ENCODE measurements at places on chromosomes 1 and 21.

GRCh38 chr1:246815693-246816270 lies 91.6 kb downstream of the SCCPDH start:
- no peak for DNase-seq

DNA sequence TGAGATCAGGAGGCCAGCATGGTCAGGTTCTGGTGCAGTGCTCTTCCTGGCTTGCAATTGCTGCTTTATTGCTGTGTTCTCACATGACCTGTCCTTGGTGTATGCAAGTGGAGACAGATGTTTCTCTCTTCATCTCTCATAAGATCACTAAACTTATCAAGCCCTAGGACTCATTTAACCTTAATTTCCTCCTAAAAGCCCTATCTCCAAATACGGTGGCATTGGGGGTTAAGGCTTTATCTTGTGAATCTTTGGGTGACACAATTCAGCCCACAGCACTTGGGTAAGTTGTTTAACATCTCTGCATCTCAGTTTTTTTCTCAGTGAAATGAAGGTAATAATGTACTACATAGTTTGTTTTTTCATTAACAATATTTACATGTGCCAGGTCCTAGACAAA lies 152.4 kb downstream of the RWDD3 start:
- DNase-seq, result no peak

- DNase-seq, result no peak
Measured at GRCh38 chr1:172697534-172698002, 38.7 kb downstream of the FASLG start.

- no peak for DNase-seq
Measured at GRCh38 chr1:42484382-42484781, 21.3 kb downstream of the CCDC30 start.

DNA sequence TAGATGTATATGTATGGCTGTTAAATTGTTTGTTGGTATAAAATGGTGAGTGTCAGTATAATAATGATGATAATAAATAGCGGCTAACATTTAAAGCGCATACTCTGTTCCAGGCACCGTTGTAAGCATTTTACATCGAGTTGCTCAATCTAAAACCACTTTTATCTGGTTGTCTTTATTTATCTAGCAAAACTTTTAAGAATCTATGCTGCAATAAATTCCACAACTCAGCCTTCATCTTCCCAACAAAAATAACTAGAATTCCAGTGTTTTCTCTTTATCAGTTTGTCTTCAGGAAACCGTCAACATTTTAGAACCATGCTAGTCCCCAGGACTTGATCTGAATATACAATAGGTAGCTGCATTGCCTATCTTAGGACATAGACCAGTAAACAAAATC lies 19.3 kb upstream of the SLC16A1 start:
- DNase-seq, result no peak

- DNase-seq, result peak; percentile 77
Measured at GRCh38 chr1:155126556-155127104, 1.0 kb upstream of the EFNA1 start.

DNA sequence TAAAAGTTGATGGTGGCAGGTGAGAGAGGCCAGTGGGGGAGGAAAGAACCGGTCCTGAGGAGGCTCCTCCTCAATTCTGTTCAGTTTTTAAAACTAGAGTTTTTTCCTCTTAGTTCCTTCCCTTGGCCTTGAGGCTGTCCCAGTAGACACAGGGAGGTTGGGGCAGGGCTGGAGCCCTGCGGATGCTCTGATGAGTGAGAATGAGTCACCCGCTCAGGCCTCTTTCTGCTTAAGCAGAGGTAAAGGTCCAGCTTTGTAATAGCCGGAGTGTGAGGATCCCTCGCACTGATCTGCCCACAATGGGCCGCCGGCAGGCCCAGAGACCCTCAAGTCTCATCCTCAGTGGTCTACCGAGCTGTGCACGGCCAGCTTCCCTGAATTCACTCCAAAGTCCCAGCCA lies 49.6 kb upstream of the IRF2BP2 start:
- DNase-seq, result no peak

DNA sequence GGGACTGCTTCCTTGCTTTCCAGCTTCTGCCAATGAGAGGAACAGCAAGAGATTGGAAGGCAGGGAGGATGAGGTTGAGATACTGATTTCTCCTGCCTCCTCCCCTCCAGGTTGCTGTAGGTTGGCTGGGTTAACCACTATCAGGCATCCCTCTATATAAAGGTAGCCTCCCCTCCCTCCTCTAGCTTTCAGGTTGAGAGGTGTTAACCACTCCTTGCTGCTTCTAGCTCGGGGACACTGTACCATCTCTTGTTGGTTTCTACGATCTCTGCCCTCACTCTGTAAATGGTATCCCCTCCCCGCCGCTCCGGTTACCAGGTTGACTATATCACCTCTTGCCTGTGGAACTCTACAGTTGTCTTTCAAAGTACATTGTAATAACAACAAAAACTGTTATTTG lies 16.7 kb downstream of the LPAR3 start:
- DNase-seq, result no peak

DNA sequence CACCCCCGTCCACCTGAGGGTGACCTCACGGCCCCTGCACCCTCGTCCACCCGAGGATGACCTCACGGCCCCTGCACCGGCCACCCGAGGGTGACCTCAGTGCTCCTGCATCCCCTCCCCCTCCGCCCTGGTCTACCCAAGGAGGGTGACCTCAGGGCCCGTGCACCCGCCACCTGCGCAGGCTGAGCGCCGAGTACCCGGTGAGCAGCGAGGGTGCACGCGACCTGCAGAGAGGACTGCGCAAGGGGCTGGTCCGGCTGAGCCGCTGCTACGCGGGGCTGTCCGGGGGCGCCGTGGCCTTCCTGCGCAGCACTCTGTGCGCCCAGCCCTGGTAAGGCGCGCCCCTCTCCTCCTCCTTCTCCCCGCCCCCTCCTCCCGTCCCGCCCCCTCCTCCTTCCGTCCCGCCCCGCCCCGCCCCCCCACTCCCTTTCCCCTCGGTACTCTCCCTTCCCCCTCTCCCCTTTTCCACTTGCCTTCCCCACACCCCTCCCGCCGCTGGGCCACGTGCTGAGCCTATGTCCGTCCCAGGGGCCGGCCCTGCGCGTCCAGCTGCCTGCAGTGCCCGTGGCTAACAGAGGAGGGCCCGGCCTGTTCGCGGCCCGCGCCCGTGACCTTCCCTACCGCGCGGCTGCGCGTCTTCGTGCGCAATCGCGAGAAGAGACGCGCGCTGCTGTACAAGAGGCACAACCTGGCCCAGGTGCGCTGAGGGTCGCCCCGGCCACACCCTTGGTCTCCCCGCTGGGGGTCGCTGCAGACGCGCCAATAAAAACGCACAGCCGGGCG lies 28.4 kb downstream of the TRIM11 start:
- DNase-seq, result peak; percentile 95

DNA sequence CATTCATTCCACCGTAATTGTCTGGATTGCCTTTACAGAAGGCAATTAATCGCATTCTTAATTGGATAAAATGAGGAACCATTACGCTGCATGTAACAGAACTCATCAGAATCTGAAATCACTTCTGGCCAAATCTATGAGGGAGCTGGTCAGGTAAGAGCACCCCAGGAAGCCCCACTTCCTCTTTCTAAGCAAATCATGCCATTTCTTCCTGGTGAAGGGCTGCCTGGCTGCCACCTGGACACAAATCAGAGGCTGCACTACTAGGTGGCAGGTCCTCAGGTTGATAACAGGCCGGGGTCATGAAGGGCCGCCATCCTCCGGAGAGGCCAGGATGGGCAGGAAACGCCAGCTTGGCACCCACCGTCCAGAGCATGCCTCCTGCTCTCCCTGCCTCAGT lies 73.7 kb downstream of the CAPZB start:
- DNase-seq, result no peak

GRCh38 chr1:185319139-185319475 lies 2.1 kb upstream of the IVNS1ABP start:
- DNase-seq, result no peak

- DNase-seq, result no peak
Measured at GRCh38 chr1:118084400-118084799, 100.6 kb downstream of the SPAG17 start.

DNA sequence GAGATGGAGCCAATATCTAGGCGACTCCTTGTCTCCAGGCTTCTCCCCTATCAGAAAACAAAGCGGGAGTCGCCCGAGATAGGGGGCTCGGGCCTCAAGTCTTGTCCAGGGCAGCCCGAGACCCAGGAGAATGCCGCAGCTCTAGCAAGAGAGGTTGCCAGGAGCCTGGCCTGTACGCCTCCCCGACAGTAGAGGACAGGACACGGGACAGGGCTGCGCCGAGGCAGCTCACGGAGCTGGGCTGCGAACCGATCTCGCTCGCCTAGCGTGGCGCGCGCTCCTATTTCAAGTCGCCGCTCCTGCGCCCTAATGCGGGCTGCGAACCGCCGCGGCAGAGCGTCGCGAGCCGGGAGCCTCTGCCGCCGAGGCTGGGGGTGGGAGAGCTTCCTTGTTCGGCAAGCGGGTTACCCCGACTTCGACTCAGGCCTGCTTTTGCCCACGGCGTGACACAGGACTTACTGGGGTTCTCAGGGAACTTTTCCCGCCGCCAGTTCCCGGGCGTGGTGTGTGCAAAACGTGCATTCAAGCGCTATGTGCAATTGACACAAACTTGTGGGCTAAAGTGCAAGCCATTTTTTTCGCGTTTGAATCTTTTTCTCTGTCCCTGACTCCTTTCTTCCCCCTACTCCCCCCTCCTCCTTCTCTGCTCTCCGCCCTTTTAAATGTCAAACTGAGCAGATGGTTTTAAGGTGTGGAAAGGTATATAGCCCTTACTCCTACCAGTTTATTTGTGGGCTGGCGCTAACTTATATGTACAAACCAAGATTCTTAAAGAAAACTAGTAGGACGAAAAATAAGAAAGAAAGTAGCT lies 2.4 kb upstream of the PROX1 start:
- DNase-seq, result peak; percentile 53

GRCh38 chr1:204480515-204480914 lies 14.1 kb downstream of the PIK3C2B start:
- DNase-seq, result no peak

DNA sequence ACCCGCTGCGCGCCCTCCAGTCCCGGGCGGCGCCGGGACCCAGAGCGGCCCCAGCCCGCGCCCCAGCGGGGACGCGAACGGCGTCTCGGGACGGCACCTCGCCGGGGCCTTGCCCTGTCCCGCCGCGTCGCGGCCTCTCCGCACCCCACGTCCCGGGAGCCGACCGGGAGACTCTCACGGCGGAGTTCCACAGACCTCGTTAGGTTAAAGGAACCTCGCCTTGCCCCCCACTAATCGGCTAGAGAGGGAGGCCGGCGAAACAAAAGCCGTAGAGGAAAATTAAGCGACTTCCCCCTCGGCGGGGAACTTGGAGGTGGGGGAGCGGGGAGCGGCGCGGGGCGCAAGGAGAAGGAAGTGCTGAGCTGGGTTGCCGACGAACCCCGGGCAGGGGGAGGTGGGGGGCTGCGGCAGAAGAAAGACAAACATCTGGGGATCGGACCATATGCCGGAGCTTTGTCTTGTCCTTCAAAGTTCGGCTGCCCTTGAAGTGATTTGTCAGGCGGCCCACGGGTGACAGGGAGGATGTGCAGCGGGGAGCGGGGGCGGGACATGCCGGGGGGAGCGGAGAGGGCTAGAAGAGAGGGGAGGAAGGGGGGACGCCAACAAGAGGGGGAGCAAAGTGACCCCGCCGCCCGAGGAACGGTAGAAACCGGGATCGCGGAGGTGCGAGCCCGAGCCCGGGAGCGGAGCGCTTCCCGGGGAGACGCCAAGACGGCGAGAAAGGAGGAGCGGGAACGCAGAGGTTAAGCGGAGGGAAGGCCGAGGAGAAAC lies 120.0 kb upstream of the RRP15 start:
- peak; percentile 32 for DNase-seq

DNA sequence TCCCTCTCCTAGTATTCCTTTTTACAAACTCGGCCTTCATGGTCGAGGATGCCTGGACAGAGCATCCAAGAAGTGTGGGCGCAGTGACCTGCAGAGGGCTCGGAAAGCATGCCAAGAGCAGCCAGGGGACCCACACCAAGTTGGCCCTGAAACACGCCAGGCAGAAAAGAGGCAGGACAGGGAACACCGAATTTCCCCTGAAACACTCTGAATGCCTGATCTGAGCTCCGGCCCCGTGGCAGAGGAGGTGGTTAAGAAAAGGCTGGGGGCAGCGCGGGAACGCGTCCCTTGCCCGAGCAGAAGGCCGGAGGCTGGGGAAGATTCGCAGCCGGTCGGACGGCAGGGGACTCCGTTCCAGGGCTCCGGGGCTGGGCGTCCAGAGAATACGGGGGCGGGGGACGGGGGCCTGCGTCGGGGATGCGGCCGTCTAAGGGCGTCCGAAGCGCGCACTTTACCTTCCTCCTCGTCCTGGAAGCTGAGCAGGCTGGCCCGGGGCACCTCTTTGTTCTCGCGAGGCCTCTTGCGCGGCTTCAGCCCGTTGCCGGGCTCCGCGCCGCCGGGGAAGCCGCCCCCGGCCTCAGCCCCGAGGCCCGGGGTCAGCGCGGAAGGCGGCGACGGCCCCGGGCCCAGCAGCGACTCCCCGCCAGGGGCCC lies 558 bp downstream of the PAXBP1 start:
- peak; percentile 57 for DNase-seq

- no peak for DNase-seq
Measured at GRCh38 chr1:74824497-74825107, 91.7 kb downstream of the TYW3 start.

DNA sequence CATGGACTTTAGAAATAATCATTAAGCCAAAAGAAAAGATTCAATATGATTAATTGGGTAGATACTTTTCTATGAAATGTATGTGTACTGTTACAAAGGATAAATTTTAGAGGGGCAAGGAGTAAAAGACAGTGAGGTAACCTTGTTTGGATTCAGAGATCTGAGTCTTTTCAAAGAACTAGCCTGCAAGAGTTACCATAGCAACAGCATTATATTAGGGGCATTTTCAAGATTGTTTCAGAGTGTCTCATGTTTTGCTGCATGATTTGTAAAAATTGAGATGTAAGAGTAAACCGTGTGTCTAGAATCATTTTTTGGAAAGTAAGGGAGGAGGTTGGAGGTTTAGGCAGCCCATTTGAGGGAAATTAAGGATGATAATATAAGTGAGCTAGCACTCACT lies 70.6 kb upstream of the KIAA1614 start:
- no peak for DNase-seq

- no peak for DNase-seq
Measured at GRCh38 chr1:205967554-205968335, 24.5 kb upstream of the SLC26A9 start.

DNA sequence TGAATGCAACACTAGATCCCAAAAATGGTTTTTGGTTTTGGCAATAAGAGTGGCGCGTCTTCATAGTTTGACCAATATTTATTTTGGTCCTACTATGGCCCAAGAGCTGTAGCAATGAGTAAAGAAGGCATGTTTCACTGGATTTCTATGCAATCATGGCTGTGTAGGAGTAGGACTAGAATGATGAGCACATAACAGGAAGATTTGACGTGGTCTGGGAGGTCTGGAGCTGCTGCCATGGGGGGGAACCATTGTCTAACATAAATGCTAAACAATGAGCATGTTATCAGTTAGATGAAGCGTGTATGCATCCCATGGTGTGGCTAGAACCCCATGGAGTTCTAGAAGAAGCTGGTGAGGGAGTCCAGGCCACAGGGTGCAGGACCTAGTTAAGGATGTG lies 38.3 kb downstream of the OLIG1 start:
- no peak for DNase-seq

DNA sequence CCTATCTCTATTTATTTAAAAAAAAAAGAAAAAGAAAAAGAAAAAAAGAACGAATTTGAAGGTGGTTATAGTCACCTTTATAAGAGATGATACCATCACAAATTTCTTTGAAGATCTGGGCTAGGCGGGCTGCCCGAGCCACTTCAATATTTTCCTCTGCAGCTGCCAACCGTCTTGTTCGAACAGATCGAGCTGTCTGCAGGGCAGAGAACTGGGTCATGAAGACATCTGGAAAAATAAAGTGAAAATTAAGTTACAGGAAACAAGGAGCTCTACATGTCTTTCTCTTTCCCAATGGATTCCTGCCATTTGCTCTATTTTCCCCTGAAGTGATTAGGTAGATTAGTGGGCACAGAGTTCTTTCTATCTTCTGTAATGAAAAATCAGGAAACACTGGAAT lies 31.9 kb downstream of the RUSC1 start:
- DNase-seq, result no peak

All from lung (tissue), 17 donors.